Gastrocnemius medialis (tissue), 4 donors: ENCODE measurements at places on chromosomes 7 and 10. TPM values are rescaled to one million over a fixed set of nuclear protein-coding genes. Genes with fewer than 3 reads are reported as not detected.

DNA sequence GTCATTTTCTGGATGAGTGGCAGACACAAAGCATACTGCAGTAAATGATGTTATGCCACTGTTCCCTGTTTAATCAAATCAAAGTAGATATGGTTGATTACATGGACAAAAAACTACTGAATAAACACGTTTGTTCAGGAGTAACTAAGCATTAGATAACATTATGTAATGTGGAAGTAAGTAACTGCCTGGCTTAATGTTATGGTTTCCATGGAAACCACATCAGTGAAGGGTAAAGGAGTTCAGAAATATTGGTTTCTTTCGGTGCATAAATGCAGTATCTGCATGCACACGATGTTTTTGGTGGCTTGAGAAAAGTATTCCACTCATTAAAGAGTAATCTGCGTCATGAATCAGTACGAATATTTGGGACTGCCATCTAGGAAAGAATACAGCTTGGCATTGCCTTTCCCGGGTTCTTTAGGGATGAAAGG is 131.3 kb upstream of the PRKCQ start:
- no peaks in the 10 kb centered on the region for H3K27me3 ChIP-seq
- H3K4me1 ChIP-seq, result no peaks in the 10 kb centered on the region
- no peaks in the 10 kb centered on the region for H3K36me3 ChIP-seq

GRCh38 chr7:120794106-120794729 is 63.7 kb downstream of the TSPAN12 start:
- no peaks in the 10 kb centered on the region for H3K27me3 ChIP-seq
- no peaks in the 10 kb centered on the region for H3K36me3 ChIP-seq
- H3K4me1 ChIP-seq, result no peaks in the 10 kb centered on the region
- H3K27ac ChIP-seq, result no peak overlapping the region
- no peak overlapping the region for H3K4me3 ChIP-seq

The RAB19 gene
- not detected for total RNA-seq

The SLC39A12 gene
- not detected for total RNA-seq
